ENCODE measurements at places on chromosomes 2 and 18. TPM values are rescaled to one million over a fixed set of nuclear protein-coding genes. Genes with fewer than 3 reads are reported as not detected.

Gene CD8B2
- not detected for total RNA-seq

Gene SERPINB10
- total RNA-seq = not detected

Gene IL1A
- total RNA-seq = under 0.01 TPM

Gene BOLL
- not detected for total RNA-seq

Gene RABL2A
- 6.3 TPM for total RNA-seq

Gene TMEM182
- 1.3 TPM for total RNA-seq

Gene HOXD9
- 24.5 TPM for total RNA-seq

Gene STAT4
- total RNA-seq = 0.51 TPM

All from dermis blood vessel endothelial cell (primary cell).